RPMI8226 (cell line): ENCODE measurements at places on chromosomes 7 and 10.
A peak's percentile ranks its signal among the peaks of the same experiment; 100 is the strongest.

- DNase-seq: peak; percentile 14
Measured at GRCh38 chr10:62805231-62806099, 945 bp downstream of the ADO start.

GRCh38 chr7:66100408-66101050, 14.1 kb upstream of the CRCP start:
- no peak for DNase-seq

DNA sequence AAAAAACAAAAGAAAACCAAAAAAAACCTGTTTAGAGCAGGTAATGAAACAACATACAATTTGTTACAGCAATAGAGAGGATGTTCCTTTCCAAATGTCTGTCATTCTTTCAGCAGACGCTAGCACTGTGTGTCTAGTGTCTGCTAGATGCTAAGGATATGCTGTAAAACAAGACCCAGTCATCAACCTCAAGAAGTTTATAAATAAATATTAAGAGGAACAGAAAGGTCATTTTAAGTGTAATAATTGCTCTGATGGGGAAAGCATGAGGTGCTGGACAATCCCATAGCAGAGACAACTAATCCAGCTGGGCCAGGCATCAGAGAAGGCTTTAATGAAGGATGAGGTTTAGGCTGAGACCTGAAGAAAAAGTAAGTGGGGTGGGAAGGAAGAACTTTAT, 23.3 kb upstream of the ASCC1 start:
- no peak for DNase-seq

GRCh38 chr10:133411523-133412380, 12.7 kb downstream of the SPRN start:
- no peak for DNase-seq

- no peak for DNase-seq
Measured at GRCh38 chr7:107450970-107451369, 18.9 kb upstream of the GPR22 start.

DNA sequence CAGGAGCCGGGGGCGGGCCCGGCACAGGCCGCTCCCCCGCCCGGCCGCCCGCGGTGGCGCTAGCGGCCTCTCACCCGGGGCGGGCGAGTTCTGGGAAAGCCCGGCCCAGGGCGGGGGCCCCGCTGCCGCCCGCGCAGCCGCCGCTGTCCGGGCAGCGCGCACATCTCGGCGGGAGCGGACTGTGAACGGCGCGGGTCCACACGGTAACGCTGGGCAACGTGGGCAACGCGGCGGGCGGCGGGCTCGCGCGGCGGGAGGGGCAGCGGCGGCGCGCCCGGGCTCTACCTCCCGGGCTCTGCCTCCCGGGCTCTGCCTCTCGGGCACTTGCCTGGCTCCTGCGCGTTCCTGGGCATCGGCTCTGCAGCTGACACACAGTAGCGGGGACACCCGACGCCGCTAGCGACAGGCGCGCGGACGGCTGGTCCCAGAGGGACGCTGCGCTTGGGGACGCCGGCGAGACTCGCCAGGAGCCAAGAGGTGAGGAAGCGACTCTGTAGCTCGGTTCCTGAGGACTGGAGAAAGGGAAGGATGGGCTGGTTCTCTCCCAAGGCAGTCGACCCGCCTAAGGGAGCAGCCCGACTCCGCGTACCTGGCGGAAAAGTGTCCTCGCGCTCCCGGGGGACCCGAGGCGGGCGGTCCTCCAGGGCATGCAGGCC, at the start of gene PLCE1:
PLCE1 (plus strand) TSS at position 150 of the 656 bp plus-strand sequence. CDS start 37,116 bp downstream, outside the sequence.
- peak; percentile 3 for DNase-seq

DNA sequence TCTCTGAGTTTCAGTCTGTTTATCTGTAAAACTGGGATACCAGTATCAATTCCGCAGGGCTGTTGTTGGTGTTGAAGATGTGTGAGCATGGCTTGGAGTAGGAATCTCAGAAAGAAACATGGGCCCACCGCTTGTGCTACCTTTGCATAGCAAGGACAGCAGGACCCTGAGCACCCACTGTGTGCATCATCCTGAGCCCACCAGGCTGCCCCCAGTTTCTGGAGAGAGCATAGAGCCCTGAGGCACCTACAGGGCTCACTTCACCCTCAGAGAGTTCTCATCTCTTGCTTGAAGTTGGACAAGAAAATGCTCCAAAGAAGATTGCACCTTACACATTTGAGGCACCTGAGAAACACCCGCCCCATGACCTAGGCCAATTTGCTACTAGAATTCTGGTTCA, 12.9 kb downstream of the PRLHR start:
- DNase-seq: no peak

GRCh38 chr7:98233219-98234070, 18.6 kb downstream of the TECPR1 start:
- no peak for DNase-seq
